ENCODE measurements at places on chromosomes 3 and 15.
A peak's percentile ranks its signal among the peaks of the same experiment; 100 is the strongest.

DNA sequence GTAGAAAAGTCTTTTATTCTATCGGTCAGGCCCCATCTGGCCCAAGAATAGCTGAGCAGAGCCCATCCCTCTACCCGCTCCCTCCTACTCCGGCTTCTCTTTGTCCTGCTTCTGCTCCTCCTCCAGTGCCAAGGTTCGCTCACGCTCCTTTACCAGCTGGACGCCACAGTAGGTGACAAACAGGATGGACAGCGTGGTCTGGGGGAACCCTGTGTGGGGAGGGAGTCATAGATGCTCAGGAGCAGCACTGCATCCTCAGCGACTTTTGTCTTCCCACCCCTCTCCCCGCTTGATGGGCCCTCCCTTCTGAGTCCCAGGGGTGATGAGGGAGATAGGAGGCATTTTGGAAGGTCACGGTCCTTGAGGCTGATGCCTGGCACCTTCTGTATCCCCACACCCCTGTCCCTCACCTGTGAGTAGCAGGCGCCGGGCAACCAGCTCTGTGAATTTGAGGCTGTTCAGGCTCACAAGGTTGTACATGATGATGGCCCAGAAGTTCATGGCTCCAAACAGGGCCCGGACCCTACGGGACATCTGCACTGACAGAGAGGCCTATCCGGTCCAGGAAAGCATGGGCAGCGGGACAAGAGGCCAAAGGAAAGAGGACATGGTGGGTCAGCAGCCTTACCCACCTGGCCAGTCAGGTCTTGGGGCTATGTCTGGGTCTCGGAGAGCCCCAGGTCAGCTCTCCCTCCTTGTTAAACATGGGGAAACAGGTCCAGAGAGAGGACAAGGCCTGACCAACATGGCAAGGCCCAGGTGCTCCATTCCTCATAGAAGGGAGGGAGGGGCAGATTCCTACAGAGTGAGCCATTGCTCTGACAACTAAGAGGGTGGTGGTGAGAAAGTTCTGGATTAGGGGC lies 7.6 kb downstream of the KLHL40 start:
- no peak for DNase-seq

DNA sequence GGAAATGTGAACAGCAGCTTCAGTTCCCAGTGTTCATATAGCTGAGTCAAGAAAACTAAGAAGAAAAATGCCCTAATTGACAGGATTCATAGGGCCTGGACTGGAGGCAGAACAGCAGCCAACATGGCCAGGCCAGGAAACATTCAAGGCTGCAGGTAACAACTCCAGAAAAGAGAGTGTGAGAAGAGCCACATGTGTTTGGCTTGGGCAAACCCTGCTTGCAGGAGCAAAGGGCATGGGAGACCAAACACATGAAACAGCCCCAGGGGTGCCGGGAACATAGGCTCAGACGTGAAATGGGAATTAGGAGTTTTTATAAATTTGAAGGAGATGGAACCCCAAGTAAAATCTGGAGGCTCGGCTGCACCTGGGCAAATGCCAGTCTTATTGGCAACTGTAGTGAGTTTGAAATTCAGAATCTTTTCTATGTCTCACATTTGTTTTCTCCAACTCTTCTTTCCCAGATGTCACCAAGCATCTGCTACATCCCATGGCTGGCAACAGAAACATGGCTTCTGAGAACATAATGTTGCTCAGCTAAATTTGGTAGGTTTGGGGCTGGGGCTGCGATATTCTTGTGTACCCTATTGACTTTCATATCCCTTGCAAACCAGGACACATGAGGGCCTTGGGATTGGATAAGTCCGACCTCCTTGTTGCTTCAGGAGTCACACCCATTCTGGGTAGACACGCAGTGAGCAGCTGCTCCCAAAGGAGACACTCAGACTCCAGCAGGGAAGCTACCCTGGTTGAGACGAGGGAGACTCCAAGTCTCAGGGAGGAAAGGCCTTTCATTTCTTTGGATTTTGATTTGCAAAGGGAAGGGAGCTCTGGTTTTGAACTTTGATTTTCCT lies 98.9 kb upstream of the CLSTN2 start:
- no peak for DNase-seq

DNA sequence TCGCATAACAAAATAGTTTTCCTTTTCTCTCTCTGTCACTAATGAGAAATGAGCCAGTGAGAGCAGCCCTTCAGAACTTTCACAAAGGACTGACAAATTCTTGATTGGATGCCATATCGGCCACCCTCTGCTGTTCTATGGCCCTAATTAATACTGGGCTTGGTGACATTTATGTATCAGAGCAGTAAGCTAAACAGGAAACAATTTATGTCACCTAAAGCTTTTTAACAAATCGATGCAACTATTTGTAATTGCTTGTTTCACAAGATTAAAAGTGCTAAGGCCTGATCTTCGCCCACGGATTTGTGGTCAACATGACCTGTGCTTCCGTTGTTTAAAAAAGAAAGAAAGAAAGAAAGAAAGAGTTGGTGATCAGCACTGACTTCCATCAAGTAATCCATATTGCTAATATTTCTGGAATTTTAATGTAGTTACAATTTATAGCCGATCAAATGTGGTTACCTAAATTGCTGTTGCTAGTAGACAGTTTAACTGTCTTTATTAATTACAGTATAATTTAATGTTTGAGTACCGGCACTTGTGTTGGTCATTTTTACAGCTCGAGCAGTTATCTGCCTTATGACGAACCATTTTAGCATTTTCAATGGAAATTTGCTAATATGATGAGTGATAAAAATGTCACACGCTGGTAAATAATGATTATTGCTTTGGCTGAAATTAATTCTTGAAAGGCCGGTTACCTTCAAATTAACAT lies 631.3 kb downstream of the FOXP1 start:
- no peak for DNase-seq

- no peak for DNase-seq
Observed at GRCh38 chr3:184778426-184779332, 33.3 kb upstream of the VPS8 start.

- DNase-seq = no peak
Observed at GRCh38 chr3:114706591-114707232, 412.9 kb downstream of the TIGIT start.

DNA sequence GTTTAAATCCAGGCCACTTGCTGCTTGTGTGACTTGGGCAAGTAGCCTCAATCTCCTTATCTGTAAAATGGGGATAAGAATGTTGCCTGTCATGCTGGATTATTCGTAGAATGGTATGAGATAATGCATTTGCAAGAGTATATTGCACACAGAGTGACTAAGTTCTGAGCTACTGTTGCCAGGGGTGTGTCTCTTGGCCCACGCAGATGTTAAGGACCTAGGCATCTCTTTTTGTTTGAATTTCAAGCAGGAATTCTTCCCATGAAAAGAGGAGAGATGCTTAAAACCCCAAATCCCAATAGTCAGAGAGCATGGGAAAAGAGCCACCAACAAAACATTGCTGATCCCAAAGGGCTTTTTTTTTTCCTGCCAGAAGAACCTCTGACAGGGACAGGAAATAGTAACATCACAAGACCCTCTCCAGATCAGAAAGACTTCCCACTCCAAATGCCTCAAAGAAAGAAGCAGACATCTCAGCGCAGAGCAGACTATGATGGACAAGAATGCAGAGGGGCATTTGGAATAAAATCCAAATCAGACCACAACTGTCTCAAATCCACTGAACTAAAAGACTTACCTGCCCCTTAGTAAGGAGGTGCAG lies 90.5 kb downstream of the MRPL46 start:
- DNase-seq = no peak

DNA sequence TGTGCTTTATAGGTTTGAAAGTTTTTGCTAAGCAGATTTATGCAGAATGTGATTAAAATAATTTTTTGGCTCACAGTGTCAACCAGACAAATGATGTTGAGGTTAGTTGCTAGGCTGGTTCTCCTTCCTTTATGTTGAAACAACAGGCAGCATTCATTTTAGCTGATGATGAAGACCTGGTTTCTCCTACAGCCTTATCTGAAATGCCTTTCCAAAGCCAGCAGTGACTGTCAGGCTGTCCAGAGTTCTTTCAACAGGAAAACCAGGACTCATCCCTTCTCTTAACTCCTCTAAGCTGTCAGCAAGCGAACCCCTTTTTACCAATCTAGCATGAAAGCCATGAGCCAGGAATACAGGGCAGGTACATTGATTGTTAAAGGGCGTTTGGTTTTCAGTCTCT lies 84.1 kb downstream of the ZNF609 start:
- no peak for DNase-seq

DNA sequence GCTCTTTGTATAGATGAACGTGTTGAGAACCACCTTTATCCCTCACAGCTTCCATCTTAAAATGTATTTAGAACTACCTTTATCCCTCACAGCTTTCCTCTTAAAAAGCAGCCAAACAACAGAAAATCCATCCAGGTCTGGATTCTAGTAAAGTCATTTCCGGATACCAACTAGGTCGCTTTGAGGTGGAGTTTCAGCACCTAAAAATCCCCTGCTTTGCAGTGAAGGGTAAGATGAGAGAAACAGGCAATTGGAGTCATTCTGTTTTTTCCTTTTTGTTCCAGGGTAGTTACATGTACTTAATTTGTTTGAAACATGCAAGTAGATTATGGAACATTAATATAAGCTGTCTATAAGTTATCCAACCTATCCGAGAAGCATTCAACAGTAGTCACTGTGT lies 192.0 kb downstream of the UBE2E2 start:
- no peak for DNase-seq

DNA sequence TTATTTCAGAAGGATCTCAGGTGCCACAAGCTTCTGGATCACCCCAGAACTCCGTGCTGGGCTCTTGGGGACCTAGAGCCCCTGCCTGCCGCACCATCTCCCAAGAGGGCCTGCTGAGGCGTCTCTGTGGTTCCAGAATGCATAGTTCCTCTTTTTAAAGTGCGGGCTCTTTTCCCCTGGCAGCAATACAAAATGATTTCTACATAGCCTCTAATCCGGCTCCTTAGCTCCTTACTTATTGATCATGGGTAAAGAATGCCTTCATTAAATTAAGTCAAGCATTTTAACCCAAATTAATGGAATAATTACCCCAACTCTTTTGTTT lies 121.9 kb downstream of the ATP10A start:
- no peak for DNase-seq

DNA sequence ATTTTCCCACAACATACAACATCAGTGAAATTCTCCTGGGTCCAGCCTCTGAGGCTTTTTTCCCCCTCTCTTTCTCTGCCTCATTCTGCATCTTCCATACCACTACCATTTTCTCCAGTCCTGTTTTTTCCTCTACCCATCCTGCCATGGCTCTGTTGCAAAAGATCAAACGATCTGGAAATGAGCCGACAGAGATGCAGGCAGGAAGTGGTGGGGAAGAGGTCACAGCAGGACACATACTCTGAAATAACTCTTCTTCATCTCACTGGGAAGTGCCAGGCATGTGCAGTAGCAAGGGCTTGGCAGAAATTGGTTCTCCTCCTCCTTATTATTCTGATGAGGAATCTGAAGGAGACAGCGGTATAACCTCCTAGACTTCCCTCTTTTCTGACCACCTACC lies 114.3 kb downstream of the CORO2B start:
- DNase-seq = no peak

DNA sequence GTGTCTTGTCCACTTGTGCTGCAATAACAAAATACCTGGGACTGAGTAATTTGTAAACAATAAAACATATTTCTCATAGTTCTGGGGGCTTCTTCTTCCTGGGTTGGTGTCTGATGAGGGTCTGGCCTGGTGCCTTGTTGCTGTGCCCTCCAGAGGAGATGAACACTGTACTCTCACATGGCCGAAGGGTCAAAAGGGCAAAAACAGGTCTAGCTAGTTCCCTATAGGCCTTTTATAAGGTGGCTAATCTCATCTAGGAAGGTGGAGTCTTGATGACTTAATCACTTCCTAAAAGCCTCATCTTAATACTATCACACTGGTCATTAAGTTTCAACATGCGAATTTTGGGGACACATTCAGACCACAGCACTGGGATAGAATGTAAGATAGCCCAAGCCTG lies 228.4 kb downstream of the TLE3 start:
- DNase-seq = no peak

- no peak for DNase-seq
Observed at GRCh38 chr3:39183211-39184080, 8.9 kb downstream of the XIRP1 start.

GRCh38 chr15:83320404-83320803 lies 35.9 kb upstream of the BNC1 start:
- no peak for DNase-seq

GRCh38 chr3:81732642-81733041 lies 28.8 kb downstream of the GBE1 start:
- DNase-seq = no peak

GRCh38 chr3:14867936-14868570 lies 49.3 kb downstream of the FGD5 start:
- DNase-seq = no peak

GRCh38 chr15:101008158-101009139 lies 89.3 kb downstream of the LRRK1 start:
- peak; percentile 61 for DNase-seq

- DNase-seq = no peak
Observed at GRCh38 chr3:113754494-113755159, 7.8 kb downstream of the ATP6V1A start.

- no peak for DNase-seq
Observed at GRCh38 chr3:16148783-16149182, 25.7 kb upstream of the GALNT15 start.

DNA sequence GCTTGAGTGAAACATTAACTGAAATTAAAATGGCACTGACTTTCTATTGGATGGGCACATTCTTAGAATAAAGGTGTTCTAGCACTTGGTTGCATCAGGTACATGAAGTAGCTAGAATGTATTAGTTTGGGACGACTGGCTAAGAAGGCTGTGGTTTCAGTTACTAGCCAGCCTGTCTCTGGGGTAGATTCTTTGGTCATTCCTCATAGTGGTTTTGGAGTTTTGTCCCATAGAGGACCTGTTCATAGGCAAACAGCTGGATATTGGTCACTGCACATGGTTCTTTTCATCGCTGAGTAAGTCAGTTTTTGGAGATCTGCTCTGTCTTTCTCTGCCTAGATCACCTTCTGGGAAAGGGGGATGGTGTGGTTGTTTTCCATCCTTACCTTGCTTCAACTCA lies 55.3 kb downstream of the ADAMTSL3 start:
- no peak for DNase-seq

- DNase-seq = no peak
Observed at GRCh38 chr3:110686701-110687100, 384.9 kb upstream of the NECTIN3 start.

GRCh38 chr3:155233213-155233612 lies 60.3 kb downstream of the STRIT1 start:
- DNase-seq = no peak

GRCh38 chr3:3666664-3667063 lies 132.6 kb upstream of the LRRN1 start:
- no peak for DNase-seq

- no peak for DNase-seq
Observed at GRCh38 chr3:170296703-170297102, 60.8 kb upstream of the SKIL start.

DNA sequence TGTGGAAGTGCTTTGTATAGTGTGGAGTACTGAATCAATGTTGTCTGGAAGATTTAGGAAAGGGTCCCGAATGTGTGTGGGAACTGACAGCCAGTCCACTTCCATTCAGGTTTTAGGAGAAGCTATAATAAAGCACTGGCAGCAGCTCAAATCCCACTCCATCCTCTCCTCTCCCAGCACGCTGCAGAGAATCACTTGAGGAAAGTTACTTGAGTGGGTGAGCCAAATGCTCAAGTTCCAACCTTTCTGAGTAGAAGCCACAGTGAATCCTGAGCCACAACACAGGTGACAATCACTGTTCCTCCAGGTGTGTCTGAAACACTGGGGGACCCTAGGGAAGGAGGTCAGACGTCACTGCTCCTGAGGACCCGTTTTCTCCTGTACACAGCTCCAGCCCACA lies 106.5 kb downstream of the TIGIT start:
- no peak for DNase-seq

GRCh38 chr3:38646630-38647029 lies 2.9 kb downstream of the SCN5A start:
- no peak for DNase-seq

- no peak for DNase-seq
Observed at GRCh38 chr3:88678747-88679146, 428.7 kb upstream of the EPHA3 start.
